Stimulated activated CD8-positive, alpha-beta memory T cell treated with anti-CD3 and anti-CD28 coated beads, Interleukin-2, amount 100 ng/mL, for 48 hours (primary cell): ENCODE measurements at places on chromosomes 13 and 19.

DNA sequence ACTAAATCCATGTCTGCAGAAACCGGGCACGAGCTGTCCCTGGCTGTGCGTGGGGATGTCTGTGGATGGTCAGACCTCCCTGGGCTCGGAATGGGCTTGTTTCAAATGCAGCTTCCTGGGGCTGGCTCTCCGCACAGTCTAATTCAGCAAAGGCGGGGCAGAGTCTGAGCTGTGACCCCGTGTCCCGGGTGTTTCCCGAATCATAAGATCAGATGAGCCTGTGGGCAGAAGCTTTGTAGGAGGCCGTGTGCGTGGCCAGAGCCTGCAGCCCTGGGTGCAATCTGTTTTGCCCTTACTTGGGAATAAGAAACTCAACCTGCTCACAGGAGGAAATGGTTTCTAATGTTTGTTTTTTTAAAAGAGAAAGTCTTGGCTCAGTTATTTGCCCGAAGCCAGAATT, 13.9 kb upstream of the GNA11 start:
- no peak for DNase-seq

GRCh38 chr19:33098055-33098534, 17.1 kb downstream of the GPATCH1 start:
- no peak for DNase-seq

- DNase-seq: no peak
Measured at GRCh38 chr19:55315956-55316525, 9.1 kb downstream of the TMEM150B start.

DNA sequence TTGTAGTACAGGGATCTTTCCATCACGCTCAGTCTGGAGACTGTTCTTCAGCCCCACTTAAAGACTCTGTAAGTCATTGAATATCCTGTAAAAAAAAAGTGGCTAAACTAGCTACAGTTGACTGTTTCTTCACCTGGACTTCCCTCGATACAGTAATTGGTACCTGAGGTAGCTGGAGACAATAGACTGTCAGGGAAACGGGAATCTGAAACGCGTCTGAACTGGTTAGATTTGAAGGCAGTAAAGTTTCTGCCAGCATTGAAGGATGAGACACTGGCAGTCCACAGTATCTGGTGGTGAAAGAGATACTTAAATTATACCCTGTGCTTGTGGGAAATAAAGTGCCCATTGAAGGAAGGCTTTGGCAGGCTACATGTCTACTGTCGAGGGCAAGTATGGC, 550.5 kb downstream of the IRS2 start:
- no peak for DNase-seq

DNA sequence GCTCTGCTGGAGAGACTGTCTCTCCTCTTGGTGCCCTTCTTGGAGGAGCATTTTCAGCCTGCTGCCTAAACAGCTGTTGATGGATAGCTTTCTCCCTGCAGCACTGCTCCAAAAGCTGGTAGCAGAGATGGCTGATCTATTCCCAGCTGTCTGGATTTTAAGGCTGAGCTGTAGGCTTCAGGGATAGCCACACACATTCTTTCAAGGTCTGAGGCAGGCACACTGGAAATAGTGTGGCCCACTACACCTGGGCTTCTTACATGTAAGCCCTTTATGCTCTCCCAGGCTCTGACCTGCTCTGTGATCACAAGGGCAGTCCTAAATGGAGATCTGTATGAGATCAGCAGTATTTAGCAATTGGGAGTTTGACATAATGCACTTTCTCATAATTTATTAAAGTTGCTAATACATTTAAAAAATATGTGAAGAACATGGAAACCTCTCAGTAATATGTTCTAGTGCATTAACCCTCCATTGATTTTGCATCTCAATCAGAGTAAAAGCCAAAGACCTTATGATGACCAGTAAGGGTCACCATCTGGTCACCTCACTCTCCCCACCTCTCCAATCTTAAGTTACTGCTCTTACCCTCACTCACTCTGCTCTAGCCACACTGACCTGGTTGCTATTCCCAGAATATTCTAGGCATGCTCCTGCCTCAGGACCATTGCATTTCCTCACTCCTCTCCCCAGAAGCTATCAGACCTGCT, 91.6 kb downstream of the MBNL2 start:
- DNase-seq: no peak

GRCh38 chr13:44206434-44206833, 167.2 kb upstream of the SERP2 start:
- DNase-seq: no peak

DNA sequence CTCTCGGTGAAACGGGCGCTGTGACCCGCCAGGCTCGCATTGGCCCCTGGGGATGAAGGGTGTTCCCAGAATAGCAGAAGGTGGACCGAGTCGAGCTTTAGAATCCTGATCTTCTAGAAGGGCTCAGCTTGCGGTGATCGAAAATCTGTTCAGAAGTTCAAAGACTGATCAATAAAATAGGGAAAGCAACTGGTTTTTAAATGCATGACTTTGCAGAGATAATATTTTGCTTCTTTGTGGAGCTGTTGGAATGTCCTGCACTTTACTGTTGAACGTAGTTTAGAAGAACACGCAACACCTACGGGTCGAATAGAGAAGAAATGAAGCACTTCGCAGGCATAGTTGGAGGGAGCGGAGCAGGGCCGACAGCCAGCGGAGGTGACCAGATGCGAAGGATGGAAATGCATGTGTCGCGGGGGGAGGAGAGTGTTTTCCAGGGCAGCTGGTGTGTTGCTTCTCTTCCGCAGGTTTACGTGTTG, 766 bp downstream of the CEBPG start:
- no peak for DNase-seq

GRCh38 chr13:95035311-95036109, 265.7 kb downstream of the ABCC4 start:
- no peak for DNase-seq

DNA sequence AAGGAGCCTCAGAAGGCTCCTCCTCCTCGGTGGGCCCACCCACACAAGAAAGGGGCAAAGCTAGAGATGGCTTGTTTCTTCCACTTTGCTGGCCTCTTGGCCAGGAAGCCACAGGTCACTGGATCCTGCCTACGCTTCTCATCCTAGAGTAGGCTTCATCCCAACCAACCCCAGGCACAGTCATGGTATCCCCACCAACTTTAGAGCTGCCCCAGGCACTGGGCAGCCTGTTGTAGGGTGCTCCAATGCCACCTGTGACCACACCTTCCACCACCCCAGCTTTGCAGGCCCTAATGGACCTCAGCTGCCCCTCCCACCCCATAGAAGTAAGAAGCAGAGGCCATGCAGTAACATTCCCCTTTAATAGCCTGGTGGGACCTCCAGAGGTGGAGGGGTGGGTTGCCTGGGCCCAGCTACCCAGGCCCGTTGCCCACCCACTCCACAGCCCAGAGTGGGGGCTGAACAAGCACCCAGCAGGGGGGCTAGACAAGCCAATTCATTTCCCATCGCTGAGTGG, 522 bp upstream of the CHMP2A start:
- DNase-seq: no peak

DNA sequence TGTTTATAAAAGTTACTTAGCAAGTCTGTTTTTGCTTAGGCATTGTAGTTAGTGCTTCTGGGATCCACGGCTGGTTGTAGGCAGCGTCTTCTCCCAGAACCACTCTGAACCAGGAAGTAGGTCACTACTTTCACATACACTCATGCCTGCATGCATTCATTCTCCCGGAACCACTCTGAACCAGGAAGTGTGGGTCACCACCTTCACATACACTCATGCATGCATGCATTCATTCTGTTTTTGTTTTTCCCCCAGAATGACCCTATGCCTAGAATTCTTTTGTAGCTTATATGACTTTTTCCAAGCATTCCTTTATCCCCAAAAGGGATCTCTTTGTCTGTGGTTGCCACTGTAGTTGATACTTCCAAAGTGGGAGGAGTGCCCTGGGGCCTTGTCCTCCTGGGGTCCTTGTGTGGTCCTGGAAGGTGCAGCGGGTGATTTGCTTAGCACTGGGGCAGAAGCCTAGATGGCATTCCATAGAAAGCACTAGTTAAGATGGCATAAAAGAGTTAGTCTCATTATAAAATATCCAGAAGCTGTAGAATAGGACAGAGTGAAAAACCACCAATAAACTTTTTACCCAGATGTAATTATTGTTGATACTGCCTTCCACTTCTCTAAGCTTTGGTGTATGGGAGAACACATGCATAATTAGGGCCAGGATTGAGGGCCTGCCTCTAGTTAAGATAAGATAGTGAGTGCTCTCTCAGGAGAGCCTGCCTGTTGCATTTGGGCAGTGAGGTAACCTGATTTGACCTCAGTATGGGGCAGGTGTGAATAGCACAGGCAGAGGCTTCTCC, 68.6 kb upstream of the TEX29 start:
- DNase-seq: no peak

DNA sequence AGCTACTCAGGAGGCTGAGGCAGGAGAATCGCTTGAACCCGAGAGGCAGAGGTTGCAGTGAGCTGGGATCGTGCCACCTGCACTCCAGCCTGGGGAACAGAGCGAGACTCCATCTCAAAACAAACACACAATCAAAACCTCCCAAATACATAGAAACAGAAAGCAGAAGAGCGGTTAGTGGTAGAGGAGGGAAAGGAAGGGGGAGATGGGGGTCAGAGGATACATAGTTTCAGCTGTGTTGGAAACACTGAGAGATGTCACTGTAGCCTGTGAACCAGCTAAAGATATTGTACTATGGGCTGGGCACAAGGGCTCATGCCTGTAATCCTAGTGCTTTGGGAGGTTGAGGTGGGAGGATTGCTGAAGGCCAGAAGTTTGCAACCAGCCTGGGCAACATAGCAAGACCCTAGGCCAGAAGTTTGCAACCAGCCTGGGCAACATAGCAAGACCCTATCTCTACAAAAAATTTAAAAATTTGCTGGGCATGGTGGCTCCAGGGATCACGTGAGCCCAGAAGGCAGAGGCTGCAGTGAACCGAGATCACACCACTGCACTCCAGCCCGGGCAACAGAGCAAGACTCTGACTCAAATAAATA, 49.9 kb downstream of the GNG7 start:
- no peak for DNase-seq

- peak; percentile 45 for DNase-seq
Measured at GRCh38 chr19:11130824-11131455, 24.6 kb downstream of the SPC24 start.

GRCh38 chr19:623974-624373, 9.4 kb downstream of the POLRMT start:
- no peak for DNase-seq

DNA sequence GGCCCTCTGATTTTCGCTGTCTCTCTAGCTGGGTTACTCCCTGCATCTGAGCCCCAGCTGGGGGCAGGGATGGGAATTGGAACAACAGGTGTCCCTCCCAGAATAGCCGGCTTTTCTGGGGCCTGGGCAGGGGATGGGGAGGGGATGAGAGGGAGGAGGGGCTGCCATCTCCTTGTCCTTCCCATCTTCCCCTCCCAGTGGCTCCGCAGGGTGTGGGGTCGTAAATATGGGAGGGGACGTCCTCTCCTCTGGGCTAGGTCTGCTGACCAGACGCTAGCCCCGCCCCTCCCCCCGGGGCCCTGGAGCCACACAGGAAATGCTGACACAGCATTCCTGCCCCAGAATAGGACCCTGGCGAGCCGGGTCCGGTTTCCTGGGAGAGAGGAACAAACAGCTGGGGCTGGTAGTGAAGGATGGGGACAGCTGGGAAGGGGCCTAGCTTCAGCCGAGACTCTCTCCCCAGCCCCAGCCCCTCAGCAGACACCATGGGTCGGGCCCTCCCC, 1.1 kb downstream of the RYR1 start:
- DNase-seq: no peak

DNA sequence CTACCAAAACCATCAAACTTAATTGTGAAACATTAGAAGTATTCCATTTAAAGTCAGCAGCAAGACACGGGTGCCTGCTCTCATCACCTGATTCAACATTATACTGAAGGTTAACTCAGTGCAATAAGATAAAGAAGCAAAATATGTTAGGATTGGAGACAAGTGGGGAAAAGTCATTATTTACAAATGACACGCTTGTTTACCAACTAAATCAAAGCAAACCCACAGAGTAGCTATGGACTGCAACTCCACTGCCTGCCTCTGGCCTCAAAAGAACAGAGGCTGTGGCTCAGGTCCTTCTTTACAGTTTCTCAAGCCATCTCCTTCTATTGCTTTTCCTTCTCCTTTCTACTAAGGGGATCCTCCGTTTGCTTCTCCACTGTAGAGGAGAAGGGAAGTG, 21.0 kb upstream of the ATP12A start:
- no peak for DNase-seq

- no peak for DNase-seq
Measured at GRCh38 chr19:54457773-54458647, 5.6 kb downstream of the LENG9 start.

- no peak for DNase-seq
Measured at GRCh38 chr13:77000475-77000874, 8.6 kb downstream of the CLN5 start.

- no peak for DNase-seq
Measured at GRCh38 chr13:42035905-42036521, 12.4 kb upstream of the DGKH start.

DNA sequence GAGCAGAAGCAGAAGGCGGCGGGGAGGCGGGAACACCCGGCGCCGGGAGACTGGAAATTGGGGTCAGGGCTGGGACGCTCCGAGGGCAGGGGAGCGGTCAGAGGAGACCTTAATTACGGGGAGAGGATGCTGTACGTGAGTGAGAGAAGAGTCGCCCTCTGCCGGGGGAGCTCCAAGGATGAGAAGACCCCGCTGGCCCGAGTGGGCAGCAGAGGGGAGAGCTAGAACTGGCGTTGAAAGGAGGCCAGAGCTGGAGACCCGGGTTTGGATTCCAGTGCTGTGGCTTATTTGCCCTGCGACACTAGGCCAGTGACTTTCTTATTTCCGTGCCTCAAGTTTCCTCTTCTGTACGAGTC, 536 bp downstream of the FAM32A start:
- no peak for DNase-seq

DNA sequence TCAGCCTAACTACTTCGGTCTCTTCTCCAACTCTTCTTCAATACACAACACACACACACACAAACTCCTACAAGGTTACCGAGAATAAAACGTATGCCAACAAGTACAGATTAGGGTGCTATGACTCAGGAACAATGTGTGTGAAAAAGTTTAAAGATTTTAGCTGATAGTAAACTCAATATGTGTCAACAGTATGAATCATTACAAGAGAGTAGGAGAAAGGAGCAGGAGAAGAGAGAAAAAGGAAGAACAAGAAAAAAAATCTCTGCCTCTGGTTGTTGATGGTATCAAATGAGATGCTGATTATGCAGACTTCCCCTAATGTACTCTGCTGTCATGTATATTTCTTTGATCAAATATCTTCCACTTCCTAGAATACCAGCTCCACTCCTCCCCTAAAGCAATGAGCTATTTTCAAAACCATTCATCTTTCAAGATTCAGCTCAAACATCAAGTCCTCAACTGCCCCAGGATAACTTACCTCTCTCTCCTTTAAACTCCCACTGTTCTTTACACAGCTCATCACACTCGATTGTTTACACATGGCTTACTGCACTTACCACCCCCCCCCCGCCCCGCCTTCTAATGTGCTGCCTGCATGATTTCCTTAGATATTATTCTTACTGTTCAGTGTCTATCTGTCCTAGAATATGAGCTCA, 95.6 kb downstream of the FAM216B start:
- DNase-seq: no peak

DNA sequence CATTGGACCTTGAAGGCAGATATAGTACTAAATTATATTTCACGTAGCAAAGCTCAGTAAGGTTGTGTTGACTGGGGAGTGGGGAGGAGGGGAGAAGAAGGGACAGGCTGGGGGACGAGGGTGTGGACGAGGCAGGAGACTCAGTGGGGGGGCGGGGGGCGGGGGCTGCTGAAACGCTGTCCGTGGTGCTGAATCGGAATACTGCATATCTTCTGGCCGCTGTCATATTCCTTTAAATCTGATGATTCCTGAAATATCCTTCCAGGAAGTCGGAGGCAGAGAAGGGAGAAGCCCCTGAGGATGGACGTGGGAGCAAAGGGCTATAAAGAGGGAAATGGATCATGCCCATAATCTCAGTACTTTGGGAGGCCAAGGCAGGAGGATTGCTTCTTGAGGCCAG, 34.7 kb upstream of the CASP14 start:
- no peak for DNase-seq
